ENCODE measurements at places on chromosomes 11 and 22. TPM values are rescaled to one million over a fixed set of nuclear protein-coding genes. Genes with fewer than 3 reads are reported as not detected.

GRCh38 chr11:95972060-95972459, 48.2 kb upstream of the MTMR2 start:
- no peak for DNase-seq

DNA sequence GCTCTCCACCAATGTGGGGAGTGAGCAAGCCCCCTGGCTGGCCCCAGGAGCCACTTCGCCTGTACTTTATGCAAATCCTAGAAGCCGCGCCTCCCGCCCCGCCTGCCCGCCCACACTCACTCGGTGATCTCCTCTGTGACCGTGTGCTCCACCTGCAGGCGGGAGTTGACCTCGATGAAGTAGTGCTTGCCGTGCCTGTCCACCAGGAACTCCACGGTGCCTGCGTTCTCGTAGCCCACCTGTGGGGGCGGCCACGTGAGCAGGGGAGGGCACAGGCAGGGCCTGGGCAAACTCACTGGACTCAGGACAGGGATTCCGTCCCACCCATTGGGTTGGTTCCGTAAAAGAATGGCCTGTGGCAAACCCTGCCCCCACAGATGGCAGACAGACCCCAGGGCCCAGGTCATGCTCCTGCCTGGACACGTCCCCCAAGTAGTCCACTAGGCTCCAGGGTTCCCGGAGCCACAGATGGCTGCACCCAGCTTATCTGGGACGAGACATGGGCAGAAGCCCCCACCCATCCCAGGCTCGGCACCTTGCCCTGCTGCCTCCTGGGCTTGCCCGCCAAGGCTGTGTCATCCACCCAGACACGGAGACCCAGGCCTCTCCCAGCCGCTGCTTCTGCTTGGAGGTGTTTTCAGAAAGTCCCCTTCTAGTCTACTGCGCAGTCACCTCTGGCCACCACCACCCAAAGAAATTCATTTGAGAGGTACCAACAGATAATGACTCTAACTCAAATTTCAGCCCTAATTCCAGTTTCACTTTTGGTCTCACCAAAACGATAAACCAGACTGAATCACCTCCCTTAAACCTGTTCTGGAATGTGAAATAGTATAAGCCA, 12.1 kb downstream of the LRFN4 start:
- no peak for DNase-seq

GRCh38 chr11:47551086-47551485, 1.8 kb downstream of the CELF1 start:
- peak; percentile 28 for DNase-seq

SHANK2 gene
- total RNA-seq: 1.7 TPM

GRCh38 chr11:117860139-117860538, 16.3 kb downstream of the FXYD6 start:
- no peak for DNase-seq

DNA sequence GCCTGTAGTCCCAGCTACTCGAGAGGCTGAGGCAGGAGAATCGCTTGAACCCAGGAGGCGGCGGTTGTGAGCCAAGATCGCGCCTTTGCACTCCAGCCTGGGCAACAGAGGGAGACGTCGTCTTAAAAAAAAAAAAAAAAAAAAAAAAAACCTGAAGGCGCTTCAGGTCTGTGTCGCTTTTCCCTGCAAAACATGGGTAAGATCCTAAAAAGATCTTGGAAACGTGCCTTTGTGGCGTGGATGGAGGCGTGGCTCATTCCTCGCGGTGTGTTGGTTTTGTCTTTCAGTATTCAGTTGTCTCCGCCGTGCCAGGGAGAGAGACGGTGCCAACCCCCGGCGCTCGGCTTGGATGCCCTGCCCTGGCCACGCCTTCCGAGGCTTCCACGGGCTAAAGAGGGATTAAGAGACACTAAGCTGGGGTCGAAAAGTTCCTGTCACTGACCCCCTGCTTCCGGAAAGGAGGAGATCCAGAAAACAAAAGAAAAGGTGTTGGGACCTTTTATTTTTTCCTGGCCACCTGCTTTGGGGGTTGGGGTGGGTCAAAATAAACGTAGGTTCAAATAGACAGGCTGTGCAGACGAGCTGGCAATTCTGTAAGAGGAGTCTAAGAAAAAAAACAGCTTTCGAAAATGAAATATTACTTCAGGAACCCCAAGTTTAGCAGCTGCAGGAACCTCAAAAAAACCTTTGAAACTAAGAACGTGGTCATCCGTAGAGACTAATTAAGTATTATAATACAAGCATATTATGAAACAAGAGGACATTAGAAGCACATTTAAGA, 1.1 kb upstream of the SLC35F2 start:
- DNase-seq: no peak
